ENCODE measurements at places on chromosomes 3 and 15.

GRCh38 chr3:108127301-108127988 is 36.6 kb upstream of the CD47 start:
- peak; percentile 59 for DNase-seq

DNA sequence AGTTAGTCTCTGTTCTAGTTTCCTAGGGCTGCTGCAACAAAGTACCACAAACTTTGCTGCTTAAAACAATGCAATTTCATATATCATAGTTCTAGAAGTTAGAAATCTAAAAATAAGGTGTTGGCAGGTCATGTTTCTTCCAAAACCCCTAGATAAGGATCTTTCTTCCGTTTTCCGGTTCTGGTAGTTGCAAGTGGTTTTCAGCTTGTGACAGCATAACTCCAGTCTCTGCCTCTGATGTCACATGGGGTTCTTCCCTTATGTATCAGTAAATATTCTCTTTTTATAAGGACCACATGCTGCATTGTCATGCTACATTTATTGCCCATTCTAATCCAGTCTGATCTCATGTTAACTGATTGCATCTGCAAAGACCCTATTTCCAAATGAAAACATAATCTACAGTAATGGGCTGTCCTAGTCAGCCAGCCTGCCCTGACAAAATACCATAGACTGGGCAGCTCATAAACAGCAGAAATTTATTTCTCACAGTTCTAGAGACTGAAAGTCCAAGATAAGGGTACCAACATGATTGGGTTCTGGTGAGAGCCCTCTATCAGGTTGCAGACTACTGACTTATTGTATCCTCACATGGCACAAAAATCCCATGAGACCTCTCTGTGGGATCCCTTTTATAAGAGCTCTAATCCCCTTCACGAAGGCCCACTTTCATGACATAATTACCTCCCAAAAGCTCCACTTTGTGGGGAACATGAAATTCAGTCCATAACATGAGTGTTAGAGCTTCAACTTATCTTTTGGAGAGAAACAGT is 642.0 kb upstream of the NAALADL2 start:
- DNase-seq: no peak

DNA sequence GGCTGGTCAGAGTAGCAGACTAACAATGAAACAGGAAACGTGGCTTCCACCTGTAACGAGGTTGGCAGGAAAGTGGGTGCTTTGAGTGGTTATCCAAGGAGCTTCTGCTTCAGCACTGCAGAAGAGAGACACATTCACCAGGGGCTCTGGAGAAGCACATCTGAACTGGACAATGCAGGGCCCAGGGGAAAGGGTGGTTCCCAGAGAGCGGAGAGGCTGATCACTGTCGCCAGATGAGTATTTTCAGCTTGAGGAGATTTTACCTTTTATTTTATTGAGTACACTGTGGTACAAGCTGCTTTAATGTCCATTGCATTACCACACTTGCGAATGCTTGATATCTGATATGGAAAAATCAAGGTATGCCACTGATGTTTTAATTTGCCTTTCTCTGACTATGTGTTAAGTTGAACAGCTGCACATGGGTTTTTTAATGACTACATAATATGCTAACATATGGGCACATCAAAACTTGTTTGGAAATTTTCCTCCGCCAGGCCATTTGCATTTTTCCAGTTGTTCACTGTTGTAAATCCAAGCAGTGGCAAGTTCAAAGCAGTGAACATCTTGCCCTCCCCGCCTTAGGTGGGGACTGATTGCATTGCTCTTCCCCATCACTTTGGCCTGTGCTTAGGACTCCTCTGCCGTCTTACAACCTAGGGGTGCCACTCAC is 52.1 kb downstream of the LRTM1 start:
- no peak for DNase-seq

GRCh38 chr15:87609894-87610293 is 646.6 kb downstream of the NTRK3 start:
- DNase-seq: no peak

DNA sequence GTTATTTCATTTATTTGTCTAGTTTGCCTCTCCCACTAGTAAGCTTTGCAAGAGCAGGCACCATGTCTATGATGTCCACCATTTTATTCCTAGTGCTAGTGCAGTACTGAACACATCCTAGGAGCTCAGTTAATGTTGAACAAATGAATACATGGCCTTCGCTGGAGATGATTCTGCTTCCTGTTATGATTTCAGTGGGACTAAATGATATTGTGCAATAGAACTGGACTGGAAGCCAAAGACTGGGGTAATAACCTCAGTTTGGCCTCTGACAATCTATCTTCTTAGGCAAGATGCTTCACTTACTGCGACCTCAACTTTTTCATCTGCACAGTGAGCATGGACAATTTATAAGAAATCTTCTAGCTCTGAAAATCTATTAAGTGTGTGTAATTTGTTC is 191.3 kb downstream of the ADAMTSL3 start:
- DNase-seq: no peak

DNA sequence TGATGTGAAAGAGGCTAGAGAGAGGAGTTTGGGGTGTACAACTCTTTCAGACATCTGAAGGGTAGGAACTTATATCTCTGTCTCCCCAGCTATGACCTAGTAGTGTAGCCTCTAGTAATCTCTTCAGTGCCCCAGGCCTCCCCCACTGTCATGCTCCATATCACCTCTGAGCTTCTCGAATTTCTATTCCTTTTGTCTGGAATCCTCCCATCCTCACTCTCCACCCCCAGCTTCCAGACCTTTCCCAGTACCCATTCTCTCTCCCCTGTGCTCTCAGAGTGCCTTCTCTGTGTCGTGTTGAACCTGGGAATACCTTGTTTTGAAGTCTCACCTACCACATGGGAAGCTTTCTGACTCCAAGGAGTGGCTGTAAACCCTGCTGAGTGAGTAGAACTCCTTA is 3.6 kb upstream of the RBPMS2 start:
- DNase-seq: no peak

DNA sequence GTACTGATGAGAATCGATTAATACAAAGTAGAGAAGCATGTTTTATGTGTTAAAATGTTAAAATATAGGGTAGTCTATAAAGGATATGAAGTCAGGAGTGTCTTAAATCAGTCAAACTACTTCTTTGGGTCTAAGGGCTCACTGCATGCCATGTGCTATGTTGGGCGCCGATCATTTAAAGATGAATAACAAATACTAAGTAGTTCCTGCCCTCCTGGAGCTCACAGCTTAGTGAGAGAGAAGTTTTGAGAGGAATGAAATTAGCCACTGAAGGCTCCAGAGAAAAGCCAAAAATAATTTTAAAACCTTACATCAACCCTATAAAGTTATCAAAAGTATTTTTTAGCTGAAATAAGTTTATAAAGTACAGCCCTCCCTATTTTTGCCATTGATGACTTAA is 44.5 kb downstream of the BLM start:
- DNase-seq: no peak

DNA sequence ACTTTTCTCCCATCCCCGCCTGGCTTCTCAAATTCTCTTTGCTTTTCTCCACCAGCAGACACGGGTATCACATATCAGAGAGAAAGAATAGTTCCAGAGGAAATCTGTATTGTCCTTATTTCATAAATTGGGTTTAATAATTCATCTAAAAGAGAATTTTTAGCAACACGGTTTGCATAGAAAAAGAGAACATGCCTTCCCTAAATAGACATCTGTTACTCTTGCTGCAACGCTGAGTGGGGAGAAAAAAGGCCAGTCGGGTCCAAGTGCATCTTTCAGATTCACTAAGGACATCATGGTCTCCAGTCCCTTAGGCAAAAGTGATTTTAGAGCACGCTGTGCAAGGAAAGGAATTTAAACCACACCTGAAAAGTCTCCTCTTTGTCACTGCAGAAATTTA is 201.3 kb downstream of the ABHD5 start:
- no peak for DNase-seq

GRCh38 chr15:79068790-79069189 is 21.8 kb downstream of the RASGRF1 start:
- no peak for DNase-seq

- no peak for DNase-seq
Measured at GRCh38 chr3:14773691-14774128, 45.1 kb upstream of the FGD5 start.

DNA sequence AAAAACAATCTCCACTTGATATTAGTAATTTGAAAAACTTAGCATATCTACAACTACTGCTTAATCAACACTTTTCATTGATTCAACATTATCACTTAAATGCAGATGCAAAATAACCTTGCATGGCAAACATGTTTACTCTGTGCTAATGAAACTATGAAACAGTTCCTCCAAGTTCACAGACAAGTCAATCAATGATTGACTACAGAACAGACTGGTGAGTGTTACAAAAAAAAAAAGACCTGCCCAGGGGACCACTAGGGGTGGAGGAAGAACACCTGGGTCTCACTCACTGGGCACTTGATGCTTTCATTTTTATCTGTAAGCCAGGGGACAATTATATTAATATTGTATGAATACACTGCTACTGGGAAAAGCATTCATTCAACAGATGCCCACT is 4.3 kb upstream of the NR2C2 start:
- DNase-seq: no peak

GRCh38 chr3:155018621-155019330 is 61.3 kb upstream of the MME start:
- DNase-seq: no peak
